Right renal pelvis (tissue), 4 donors: ENCODE measurements at places on chromosomes 5 and 9. TPM values are rescaled to one million over a fixed set of nuclear protein-coding genes. Genes with fewer than 3 reads are reported as not detected.

DNA sequence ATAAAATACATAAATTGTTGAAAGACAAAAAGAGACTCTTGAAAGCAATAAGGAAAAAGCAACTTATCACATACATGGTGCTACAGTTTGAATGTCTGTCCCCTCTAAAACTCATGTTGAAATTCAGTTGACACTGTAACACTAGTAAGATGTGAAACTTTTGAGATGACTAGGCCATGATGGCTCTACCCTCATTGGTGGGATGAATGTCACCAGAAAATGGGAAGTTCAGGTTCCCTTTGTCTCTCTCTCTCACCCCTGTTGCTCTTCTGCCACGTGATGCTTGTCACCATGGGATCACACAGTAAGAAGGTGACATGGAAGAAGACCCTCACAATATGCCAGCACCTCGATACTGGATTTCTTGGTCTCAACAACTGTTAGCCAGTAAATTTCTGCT lies 50.3 kb upstream of the SPTLC1 start:
- no peak for DNase-seq

DNA sequence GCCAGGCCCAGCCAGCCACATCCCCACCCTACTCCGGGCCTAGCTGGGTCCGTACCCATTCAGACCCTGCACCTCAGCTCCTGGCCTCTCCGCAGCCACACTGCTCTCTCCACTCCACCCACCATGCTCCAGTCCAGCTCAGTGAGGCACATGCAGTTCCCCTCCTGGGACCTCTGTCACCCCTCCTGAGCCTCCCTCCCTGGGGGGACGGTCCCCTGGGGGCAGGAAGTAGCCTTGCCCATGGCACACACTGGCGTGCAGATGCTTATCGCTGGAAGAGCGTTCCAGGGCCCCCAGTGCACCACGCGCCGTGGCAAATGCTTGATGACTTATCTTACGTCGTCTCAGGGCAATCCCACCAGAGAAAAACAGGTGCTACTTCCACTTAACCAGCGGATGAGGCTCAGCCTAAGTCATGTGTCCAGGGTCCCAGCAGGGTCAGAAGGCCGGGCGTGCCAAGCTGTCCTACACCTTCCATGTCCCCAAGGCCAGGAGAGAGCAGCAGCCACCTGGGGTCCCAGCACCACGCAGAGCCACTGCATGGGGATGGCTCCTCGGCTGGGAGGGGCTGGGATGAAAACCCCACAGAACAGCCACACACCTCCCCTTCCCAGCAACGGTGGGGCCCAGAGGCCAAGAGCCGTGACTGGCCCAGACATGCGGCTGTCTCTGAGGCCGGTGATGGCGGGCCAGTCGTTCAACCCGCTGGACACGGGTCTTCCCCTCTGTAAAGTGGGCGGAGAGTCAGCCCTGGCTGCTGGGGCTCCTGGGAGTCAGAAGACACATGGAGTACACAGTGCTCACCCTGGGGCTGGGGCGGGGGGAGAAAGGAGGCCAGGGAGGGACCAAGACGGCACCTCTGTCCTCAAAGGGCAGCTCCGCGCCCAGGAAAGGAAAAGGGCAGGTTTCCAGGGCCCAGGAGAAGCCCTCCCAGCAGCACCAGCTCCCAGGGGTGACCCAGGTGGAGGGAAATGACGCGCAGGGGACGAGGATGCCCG lies 2.6 kb upstream of the CCDC187 start:
- no peak for DNase-seq

Gene S1PR3
- 60.5 TPM for polyA plus RNA-seq

GRCh38 chr5:153537207-153537606 lies 46.7 kb downstream of the GRIA1 start:
- DNase-seq: no peak

- DNase-seq: peak; percentile 93
Observed at GRCh38 chr5:81787474-81788242, 36.8 kb upstream of the SSBP2 start.

GRCh38 chr5:112811023-112811422 lies 50.1 kb upstream of the SRP19 start:
- no peak for DNase-seq

Gene CDC25C
- 7.6 TPM for polyA plus RNA-seq

GRCh38 chr5:43227655-43228054 lies 35.6 kb downstream of the NIM1K start:
- no peak for DNase-seq

DNA sequence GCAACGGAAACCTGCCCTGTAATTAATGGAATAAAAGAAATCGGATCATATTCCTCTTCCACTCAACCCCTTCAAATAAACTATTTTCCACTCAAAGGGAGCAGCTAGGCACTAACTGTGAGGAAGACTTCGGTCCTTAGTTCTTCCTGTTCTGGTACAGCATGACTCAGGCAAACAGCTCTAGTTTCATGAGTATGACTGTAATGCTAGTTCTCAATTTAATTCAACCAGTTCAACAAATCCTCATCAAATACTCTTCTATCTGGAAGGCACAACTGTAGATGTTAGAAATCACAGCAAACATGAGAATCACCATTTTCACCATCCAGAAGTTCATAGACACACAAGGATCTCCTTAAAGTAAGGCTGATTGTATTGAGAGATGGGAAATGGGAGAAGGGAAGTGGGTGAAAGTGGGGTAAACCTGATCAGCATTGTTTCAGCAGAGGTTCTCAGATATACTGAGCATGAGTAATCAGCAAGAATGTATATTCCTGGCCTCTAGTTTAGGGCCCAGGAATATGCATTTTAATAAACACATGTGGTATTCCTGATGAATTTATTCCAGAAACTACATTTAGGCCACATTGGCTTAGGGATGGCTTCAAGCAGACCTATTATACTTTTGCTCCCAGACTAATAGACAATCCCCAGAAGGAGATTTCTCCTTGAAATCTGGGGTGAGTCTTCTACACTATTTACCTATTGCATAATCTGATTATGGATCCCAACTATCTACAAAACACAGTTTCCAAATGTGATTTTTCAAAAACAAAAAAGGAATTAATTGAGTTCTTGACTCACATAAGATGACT lies 141.1 kb upstream of the SLC12A2 start:
- DNase-seq: no peak
